Activated naive CD8-positive, alpha-beta T cell treated with anti-CD3 and anti-CD28 coated beads, Interleukin-2, amount 10 ng/mL, durations not matched to agents 7 days and 5 days (primary cell): ENCODE measurements at places on chromosomes 16 and 17. TPM values are rescaled to one million over a fixed set of nuclear protein-coding genes. Genes with fewer than 3 reads are reported as not detected.

- no peak for DNase-seq
- H3K27me3 ChIP-seq = no peaks in the 10 kb centered on the region
- peaks cover 14% of the 10 kb centered on the region for H3K36me3 ChIP-seq
- H3K27ac ChIP-seq = no peak overlapping the region
- no peak overlapping the region for H3K4me3 ChIP-seq
These were observed 8.3 kb downstream of the UBE2G1 start for GRCh38 chr17:4358154-4358553.

DNA sequence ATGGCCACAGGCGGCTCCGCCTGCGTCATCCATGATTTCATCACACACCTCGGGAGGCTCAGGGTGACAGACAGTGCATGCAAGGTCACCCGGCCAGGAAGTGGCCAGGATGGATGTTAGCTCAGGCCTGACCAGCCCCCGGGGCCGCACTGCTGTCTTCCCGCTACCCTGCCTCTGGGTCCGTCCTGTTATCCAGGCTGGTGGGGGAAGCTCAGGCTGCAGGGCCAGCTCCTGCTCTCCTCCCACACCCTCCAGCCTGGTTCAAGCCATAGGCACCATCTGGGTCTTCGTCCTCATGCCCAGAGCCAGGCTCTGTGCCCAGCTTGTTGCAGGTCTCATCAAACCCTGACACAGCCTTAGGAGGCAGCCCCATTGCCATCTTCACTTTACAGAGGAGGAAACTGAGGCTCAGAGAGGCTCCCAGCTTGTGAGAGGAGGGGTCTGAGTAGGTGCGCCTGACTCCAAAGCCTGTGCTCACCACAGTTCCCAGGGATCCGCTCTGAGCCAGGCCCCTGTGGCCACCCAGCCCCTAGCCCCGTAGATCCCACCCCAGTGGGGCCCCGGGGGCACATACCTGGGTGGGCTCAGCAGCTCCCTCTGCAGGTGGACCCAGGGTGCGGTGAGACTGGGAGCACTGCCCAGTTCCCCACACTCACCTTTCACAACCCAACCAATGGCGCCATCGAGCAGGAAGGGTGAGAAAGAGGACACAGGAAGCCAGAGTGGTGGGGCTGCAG is 412 bp upstream of the ADGRG3 start:
- no peak for DNase-seq
- H3K27ac ChIP-seq = no peak overlapping the region
- no peak overlapping the region for H3K4me3 ChIP-seq
- peaks cover 7% of the 10 kb centered on the region for H3K27me3 ChIP-seq
- peaks cover 5% of the 10 kb centered on the region for H3K4me1 ChIP-seq

DNA sequence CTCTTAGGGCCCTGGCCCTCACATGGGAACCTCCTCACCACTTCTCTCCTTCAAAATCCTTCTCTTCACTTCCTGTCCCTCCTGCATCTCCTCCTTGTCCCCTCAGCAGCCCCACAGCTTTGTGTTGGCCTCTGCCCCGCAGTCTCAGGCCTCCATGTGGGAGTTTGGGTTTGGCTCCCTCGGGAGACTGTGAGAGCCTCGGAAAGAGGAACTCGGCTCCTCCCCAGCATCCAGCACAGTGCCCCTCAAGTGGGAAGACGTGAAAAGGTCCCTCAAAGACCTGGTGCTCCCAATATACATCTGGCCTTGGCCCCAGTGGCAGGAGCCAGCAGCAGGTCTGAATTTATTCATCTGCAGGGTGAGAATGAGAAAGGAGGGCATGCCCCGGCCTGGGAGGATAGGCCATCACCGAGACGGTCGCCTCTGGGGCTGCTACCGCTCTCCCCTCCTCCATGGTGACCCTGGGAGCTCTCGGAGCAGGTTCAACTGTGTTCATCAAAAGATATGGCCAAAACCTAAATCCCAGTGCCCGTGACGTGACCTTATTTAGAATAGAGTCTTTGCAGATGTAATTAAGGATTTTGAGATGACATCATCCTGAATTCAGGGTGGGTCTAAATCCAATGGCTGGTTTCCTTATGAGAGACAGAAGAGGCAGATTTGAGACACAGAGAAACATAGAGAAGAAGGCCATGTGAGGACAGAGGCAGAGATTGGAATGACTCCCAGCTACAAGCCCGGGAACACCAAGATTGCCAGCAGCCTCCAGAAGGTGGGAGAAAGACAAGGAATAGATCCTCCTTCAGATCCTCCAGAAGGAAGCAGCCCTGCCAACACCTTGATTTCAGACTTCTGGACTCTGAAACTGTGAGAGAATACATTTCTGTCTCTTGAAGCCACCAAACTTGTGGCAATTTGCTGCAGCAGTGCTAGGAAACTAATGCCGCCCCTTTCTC is 135.1 kb downstream of the MRM1 start:
- no peak for DNase-seq
- peaks cover 32% of the 10 kb centered on the region for H3K27me3 ChIP-seq
- H3K36me3 ChIP-seq = no peaks in the 10 kb centered on the region
- no peak overlapping the region for H3K4me3 ChIP-seq
- H3K27ac ChIP-seq = no peak overlapping the region
- H3K4me1 ChIP-seq = no peaks in the 10 kb centered on the region

- H3K27ac ChIP-seq = no peak overlapping the region
- no peak overlapping the region for H3K4me3 ChIP-seq
- H3K27me3 ChIP-seq = peaks cover 9% of the 10 kb centered on the region
- no peak for DNase-seq
These were observed 31.7 kb downstream of the BMERB1 start for GRCh38 chr16:15466131-15466530.

TMEM238L gene
- not detected for total RNA-seq

GRCh38 chr17:40646791-40647623 is 611 bp downstream of the SMARCE1 start:
- H3K4me1 ChIP-seq = peaks cover 27% of the 10 kb centered on the region
- H3K4me3 ChIP-seq = peak overlapping the region; percentile 95
- peak overlapping the region; percentile 94 for H3K27ac ChIP-seq
- H3K27me3 ChIP-seq = no peaks in the 10 kb centered on the region
- H3K36me3 ChIP-seq = peaks cover 20% of the 10 kb centered on the region

GRCh38 chr17:61144137-61144536 is 255.5 kb upstream of the TBX2 start:
- DNase-seq = no peak
- no peak overlapping the region for H3K27ac ChIP-seq
- H3K4me1 ChIP-seq = peaks cover 25% of the 10 kb centered on the region
- H3K27me3 ChIP-seq = no peaks in the 10 kb centered on the region
- H3K36me3 ChIP-seq = peaks cover 14% of the 10 kb centered on the region

DNA sequence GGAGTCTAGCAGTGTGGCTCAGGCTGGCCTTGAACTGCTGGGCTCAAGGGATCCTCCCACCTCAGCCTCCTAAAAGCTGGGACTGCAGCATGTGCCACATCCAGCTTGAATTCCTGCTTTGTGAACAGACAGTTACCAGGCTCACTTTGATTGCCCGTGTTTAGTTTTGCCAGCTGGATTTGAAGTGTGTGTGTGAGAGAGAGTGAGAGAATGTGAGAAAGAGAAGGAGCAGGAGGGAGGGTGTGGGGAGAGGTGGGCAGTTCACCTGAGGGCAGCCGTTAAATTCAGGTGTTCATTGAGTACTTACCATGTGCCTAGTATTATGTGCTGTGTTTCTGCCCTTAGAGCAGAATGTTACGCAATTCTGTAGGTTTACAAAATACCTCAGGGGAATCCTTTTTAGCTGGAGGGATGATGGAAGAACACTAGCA is 4.7 kb downstream of the DUSP14 start:
- H3K4me1 ChIP-seq = peaks cover 14% of the 10 kb centered on the region
- no peak overlapping the region for H3K4me3 ChIP-seq
- no peak overlapping the region for H3K27ac ChIP-seq
- no peaks in the 10 kb centered on the region for H3K27me3 ChIP-seq
- DNase-seq = no peak
- no peaks in the 10 kb centered on the region for H3K36me3 ChIP-seq

- peaks cover 6% of the 10 kb centered on the region for H3K4me1 ChIP-seq
- DNase-seq = no peak
- peaks cover 2% of the 10 kb centered on the region for H3K27me3 ChIP-seq
- no peaks in the 10 kb centered on the region for H3K36me3 ChIP-seq
These were observed 14.7 kb downstream of the ABR start for GRCh38 chr17:1164935-1165556.

DNA sequence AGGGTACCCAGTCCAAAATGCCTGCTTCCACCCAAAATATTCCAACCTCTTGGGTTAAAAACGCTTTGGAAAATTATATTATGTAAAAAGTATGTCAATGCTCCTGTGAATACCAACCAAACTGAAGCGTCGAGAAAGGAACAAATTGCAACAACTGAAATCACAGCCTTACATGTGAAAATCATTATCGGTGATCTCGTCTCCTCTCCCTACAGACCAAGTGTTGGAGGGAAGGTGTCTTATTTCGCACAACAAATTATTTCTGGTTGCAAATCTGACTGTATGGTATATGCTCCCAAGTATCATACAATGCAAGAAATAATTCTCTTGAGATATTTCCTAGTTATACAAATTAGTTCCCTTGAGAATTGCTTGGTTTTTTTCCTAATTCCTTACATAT is 89.3 kb upstream of the CDYL2 start:
- no peaks in the 10 kb centered on the region for H3K4me1 ChIP-seq
- H3K27me3 ChIP-seq = peaks cover 2% of the 10 kb centered on the region
- H3K27ac ChIP-seq = no peak overlapping the region

- DNase-seq = no peak
- no peaks in the 10 kb centered on the region for H3K36me3 ChIP-seq
- H3K27ac ChIP-seq = no peak overlapping the region
- H3K4me1 ChIP-seq = no peaks in the 10 kb centered on the region
These were observed 236.3 kb downstream of the KCNJ2 start for GRCh38 chr17:70405492-70406220.

DNA sequence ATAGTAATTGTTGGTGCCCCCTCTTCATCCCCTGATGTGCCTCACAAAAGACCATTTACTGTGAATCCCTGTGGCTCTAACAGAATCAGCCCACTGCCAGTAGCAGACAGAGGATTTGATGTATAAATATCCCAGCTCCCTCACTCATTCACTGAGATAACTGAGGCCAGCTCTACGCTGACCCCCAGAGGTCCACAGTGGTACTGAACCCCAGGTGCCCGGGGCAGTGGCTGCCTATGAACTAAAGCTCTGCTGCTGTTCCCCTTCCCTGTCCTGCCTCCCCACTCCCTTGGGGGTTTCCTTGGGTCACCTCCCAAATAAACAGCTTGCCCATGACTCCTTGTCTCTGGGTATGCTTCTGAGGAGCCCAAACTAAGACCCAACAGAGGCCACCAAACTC is 295.8 kb downstream of the FOXL1 start:
- H3K36me3 ChIP-seq = no peaks in the 10 kb centered on the region
- peak; percentile 51 for DNase-seq
- H3K27me3 ChIP-seq = peaks cover 22% of the 10 kb centered on the region
- H3K4me1 ChIP-seq = no peaks in the 10 kb centered on the region
- H3K27ac ChIP-seq = no peak overlapping the region

MAPT gene
- total RNA-seq = 0.74 TPM

- H3K4me3 ChIP-seq = no peak overlapping the region
- H3K4me1 ChIP-seq = peaks cover 3% of the 10 kb centered on the region
- no peaks in the 10 kb centered on the region for H3K27me3 ChIP-seq
These were observed 315.3 kb downstream of the XYLT1 start for GRCh38 chr16:17155485-17155884.

DNA sequence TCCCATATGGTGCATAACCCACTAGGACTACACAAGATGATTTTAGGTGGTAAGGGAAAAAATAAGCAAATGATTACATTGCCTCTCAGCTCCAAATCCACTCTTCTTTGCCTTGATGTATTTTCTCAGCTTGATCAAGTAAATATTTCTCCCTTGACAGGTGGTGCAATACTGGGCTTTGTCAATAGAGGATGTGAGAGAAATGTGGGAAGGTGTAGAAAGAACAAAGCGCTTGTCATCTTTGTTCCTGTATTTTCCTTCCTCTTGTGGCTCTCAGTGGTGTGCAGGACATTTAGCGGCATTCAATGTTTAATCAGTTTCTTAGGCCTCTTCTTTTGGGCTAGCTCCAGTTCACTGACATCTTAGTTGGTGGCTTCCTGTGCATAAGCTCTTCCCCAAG is 1165.8 kb upstream of the GOT2 start:
- H3K4me1 ChIP-seq = no peaks in the 10 kb centered on the region
- DNase-seq = no peak
- no peak overlapping the region for H3K4me3 ChIP-seq
- H3K27me3 ChIP-seq = no peaks in the 10 kb centered on the region
- no peaks in the 10 kb centered on the region for H3K36me3 ChIP-seq

DNA sequence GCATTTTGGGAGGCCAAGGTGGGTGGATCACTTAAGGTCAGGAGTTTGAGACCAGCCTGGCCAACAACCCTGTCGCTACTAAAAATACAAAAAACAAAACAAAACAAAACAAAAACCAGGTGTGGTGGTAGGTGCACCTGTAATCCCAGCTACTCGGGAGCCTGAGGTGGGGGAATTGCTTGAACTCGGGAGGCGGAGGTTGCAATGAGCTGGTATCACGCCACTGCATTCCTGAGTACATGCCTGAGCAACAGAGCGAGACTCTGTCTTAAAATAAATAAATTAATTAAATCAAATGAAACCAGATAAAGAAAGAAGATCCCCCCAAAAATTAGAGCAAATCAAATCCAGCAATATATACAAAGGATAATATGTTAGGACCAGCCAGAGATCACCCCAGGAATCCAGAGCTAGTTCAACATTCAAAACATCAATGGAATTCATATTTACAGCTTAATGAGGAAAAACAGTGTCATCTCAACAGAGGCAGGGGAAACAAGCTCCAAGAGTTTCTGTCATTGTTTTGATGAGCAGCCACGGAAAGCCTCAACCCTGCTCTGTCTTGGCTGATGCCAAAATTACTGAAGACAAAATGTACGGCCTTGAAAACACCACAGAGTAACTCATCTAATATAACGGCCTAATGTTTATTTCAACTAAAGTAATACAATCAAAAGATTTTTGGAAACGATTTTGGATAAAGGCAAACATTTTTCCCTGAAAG is 3.7 kb downstream of the PEMT start:
- no peaks in the 10 kb centered on the region for H3K27me3 ChIP-seq
- H3K27ac ChIP-seq = no peak overlapping the region
- H3K4me1 ChIP-seq = peaks cover 11% of the 10 kb centered on the region
- DNase-seq = no peak

GRCh38 chr17:258045-258734 is 76.7 kb upstream of the DOC2B start:
- no peak overlapping the region for H3K4me3 ChIP-seq
- H3K27me3 ChIP-seq = peaks cover 14% of the 10 kb centered on the region
- H3K27ac ChIP-seq = no peak overlapping the region

GRCh38 chr17:62855156-62855555 is 47.0 kb upstream of the MARCHF10 start:
- H3K4me3 ChIP-seq = no peak overlapping the region
- no peaks in the 10 kb centered on the region for H3K36me3 ChIP-seq
- H3K4me1 ChIP-seq = no peaks in the 10 kb centered on the region
- H3K27me3 ChIP-seq = peaks cover 9% of the 10 kb centered on the region

GOSR1 gene
- total RNA-seq = 46.8 TPM
